MV-4-11 (cell line): ENCODE measurements at places on chromosomes 13 and 19.

DNA sequence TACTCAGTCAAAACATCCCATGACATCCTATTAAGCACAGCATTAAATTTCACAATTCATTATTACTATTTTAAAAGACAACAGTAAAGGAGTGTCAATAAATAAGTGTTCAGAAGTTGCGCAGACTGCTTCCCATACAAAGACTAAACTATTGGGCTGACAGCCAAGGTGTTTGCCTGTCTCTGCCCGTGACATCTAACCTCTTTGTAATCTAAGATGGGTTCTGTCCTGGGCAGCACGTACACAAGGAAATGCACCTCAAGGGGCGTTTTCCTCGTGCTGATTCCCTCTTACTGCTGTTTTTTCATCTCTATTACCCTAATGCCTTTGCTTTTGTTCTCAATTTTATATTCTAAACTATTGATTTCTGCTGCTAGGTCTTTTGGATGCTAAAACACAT lies 216.3 kb downstream of the NHLRC3 start:
- no peak for DNase-seq

GRCh38 chr19:4929186-4929585 lies 19.9 kb downstream of the UHRF1 start:
- no peak for DNase-seq

GRCh38 chr13:113139577-113139976 lies 17.0 kb downstream of the F10 start:
- no peak for DNase-seq

DNA sequence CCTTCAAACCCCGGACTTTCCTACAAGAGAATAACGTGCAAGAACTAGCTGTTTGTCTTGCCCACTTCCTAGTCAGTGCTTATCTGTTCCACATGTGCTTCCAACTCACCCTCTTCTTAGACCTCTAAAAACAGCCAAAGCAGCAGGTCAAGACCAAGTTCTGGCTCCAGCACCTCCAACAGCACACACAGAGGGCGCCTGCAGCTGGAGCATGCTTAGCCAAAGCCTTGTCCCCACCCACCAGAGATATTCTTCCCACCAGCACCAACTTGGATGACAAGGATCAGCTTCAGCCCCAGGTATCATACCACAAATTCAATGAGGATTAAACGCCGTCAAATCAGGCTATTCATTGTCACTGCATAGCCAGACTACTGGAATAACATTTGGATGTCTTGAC lies 17.9 kb downstream of the RCBTB1 start:
- DNase-seq = no peak

DNA sequence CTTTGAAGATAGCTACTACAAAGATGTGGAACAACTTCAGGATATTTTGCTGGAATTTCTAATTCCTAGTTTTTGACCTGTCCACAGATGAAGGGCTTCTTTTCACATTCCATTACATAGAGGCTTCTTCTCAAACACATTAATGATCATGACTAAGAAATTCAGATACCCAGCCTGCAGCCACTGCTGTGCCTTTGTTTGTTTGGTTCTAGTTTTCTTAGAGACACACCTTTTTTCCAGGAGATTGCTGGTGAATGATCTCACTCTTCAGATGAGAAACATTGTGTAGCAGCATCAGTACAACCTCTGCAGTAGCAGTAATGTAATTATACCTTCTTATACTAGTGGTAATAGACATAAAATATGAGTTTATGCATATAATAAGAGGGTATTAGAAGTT lies 5.0 kb downstream of the TDRD3 start:
- no peak for DNase-seq

GRCh38 chr13:102984210-102984609 lies 82.0 kb downstream of the SLC10A2 start:
- no peak for DNase-seq

DNA sequence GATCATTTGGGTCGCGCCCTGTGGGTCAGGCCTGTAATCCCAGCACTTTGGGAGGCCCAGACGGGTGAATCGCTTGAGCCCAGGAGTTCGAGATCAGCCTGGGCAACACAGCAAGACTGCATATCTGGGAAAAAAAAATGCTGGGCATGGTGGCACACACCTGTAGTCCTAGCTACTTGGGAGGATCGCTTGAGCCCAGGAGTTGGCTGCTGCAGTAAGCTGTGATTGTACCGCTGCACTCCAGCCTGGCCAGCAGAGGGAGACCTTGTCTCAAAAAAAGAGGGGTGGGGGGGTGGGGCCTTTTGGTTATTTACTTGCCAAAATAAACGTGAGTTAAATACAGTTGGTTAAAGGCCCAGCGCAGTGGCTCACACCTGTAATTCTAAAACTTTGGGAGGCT lies 9.8 kb upstream of the ZNF544 start:
- no peak for DNase-seq

- DNase-seq = peak; percentile 18
Measured at GRCh38 chr13:52070929-52071523, 46.5 kb downstream of the UTP14C start.

- no peak for DNase-seq
Measured at GRCh38 chr13:22128441-22129408, 457.9 kb downstream of the FGF9 start.

DNA sequence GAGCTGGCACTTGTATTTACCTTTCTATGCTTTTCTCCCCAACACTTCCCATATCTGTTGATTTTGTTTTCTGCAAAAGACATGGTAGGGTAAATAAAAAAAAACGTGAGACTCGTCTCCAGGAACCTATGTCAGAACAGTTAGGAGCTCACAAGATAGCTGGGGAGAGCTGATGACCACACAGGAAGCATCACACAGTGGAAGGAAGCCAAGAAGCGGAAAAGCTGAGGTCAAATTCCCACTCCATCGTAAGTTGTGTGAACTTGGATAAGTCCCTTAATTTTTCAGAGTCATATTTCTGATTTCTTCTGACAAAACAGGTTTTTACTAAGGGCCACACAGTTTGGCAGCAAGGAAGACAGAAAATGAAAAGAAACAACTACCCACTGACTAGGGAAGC lies 199.6 kb downstream of the KLF5 start:
- no peak for DNase-seq

DNA sequence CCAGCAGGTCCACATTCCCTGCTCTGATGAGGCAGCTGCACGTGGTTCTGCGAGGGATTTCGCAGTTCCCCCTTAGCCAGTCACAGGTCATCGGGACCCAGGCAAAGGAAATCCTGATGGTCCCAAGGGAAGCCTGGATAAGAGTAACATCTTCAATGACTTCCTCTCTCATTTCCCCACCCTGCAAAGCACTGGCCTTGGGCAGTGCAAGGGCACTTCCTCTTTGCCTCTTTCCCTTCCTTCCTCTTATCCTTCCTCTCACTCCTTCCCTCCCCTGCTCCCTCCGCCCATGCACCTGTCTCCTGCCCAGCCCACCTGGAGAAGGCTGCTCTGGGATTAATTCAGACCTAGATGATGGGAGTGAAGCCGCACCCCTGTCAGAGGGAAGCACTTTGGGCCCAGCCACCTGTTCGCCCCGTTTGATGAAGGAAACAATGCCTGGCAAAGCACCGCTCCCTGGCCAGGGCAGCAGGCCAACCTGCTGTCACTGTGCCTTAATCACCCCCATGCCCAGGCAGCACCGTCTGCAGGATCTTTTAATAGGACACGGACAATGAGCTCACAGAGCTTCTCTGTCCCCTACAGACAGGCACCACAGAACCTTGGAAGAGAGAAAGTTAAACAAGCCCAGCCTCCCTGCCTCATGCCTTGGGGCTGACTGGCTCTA lies 113.5 kb upstream of the PABPC3 start:
- peak; percentile 48 for DNase-seq

DNA sequence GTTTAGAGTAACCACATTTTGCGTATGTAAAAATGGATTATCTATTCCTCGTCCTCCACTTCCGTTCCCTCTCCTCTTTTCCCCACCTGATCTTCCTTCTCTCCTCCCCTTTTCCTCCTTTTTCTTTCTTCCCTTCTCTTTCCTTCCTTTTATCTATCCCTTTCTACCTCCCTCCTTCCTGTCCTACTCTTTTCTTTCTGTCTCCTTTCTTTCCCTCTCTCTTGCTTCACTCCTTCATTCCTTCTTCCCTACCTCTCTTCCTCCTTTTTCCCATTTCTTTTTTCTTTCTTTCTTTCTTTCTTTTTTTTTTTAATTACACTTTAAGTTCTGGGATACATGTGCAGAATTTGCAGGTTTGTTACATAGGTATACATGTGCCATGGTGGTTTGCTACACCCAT lies 688.4 kb upstream of the GPC6 start:
- no peak for DNase-seq

DNA sequence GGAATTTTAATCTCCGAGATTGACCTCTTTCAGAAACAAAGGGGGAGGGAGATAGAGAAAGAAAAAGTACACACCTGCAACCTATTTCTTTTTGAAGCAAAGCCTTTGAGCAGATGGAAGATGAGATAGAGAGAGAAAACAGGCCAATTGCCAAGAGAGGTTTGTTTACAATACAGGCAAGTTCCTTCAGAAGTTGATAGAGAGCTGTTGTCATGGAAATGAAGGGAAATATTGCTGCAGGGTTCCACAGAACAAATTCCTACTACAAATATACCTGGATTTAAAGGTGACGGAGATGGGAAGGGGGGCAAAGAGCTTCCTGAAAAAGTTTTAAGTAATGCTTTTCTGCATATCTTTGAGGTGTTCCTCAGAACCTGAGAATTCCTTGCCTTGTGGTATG lies 388.4 kb downstream of the NDFIP2 start:
- DNase-seq = no peak

GRCh38 chr19:7739801-7740681 lies 7.3 kb downstream of the CD209 start:
- DNase-seq = peak; percentile 83

- no peak for DNase-seq
Measured at GRCh38 chr19:15282311-15282705, 50.0 kb downstream of the BRD4 start.

- no peak for DNase-seq
Measured at GRCh38 chr13:47519626-47520025, 481.4 kb downstream of the SUCLA2 start.
